ENCODE measurements at places on chromosomes 4 and X. TPM values are rescaled to one million over a fixed set of nuclear protein-coding genes. Genes with fewer than 3 reads are reported as not detected.

DNA sequence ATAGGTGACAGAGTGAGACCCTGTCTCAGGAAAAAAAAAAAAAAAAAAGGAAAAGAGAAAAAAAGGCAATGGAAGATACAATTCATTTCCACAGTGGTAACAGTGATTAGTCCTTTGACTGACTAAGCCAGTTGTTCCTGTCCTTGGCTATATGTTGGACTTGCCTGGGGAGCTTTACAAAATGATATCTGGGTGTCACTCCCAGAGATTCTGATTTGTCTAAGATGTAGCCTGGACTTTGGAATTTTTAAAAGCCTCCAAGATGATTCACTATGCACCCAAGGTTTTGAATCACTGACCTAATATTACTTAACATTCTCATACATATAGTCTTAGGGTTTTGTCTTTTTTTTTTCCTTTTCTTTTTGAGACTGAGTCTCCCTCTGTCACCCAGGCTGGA, 16.9 kb downstream of the HELQ start:
- DNase-seq = no peak

GRCh38 chrX:24242649-24243175, 71.2 kb downstream of the SUPT20HL2 start:
- no peak for DNase-seq

GRCh38 chr4:1019320-1019719, 7.9 kb downstream of the FGFRL1 start:
- DNase-seq = no peak

GRCh38 chr4:42122237-42122636, 30.2 kb downstream of the BEND4 start:
- DNase-seq = no peak

Gene HMGB3
- 169 TPM for total RNA-seq

Gene C1QTNF7
- not detected for total RNA-seq

DNA sequence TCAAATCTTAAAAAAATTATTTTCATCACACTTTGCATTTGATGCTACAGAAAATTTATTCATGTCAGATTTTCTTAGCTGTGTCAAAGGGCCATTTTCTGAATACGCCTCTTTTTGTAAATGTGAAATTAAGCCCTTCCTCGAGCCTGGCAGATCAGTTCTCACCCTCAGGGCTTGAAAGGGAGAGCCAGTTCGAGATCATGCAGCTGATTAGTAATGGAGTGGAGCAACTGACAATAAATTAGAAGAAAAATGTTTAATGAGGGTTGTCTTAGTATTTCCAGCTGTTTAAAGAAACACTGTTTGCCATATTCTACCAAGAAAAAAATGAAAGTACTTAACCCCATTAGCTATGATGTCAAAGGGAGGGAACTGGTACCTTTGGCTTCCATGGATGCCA, 28.7 kb downstream of the CC2D2A start:
- DNase-seq = no peak

- DNase-seq = no peak
Measured at GRCh38 chrX:10569946-10570345, 50.4 kb downstream of the MID1 start.

All from A172 (cell line).